Activated CD4-positive, CD25-positive, alpha-beta regulatory T cell treated with anti-CD3 and anti-CD28 coated beads, Interleukin-2, amount 50 U/mL, for 24 hours (primary cell): ENCODE measurements at places on chromosomes 3 and 15.

DNA sequence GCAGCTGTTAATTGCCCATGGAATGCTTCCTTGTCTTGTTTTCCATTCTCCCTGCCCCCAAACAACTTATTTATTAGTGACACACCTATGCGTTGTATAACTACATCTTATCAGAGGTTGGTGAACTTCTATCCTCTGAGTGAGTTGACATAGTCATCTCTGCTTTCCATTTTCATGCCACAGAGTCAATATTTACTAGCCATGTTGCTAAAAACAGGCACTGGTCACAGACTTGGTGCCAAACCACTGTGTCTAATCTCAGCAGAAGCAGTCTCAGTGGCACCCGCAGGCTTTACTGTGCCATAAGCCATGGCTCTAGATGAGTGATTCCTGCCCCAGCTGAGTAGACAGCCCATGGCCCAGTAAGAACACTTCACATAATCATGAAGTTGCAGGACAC is 26.5 kb downstream of the DAPK2 start:
- ATAC-seq, result no peak

- no peak for ATAC-seq
These were observed 18.1 kb downstream of the ZNF280D start for GRCh38 chr15:56715220-56715619.

GRCh38 chr3:164407111-164407510 is 671.2 kb downstream of the SI start:
- ATAC-seq, result no peak

DNA sequence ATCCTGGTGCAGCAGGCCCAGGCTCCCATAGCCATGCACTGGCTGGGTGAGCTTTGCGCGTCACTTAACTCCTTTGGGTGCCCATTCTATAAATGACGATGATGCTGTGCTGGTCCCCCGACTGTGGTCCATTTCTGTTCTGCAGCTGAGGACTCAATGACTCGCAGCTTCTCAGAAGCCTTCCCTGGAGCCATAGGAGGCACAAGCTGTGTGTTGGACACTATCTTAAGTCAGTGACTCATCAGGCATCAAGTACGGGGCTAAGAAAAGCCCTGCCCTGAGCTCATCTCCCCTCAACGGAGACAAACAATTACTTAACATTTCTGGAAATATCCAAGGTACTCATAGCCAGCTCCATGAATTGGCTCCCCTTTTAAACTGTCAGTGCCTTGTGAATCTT is 13.8 kb upstream of the MUSTN1 start:
- no peak for ATAC-seq

- ATAC-seq, result no peak
These were observed 85.1 kb downstream of the PDCD6IP start for GRCh38 chr3:33883538-33883950.

DNA sequence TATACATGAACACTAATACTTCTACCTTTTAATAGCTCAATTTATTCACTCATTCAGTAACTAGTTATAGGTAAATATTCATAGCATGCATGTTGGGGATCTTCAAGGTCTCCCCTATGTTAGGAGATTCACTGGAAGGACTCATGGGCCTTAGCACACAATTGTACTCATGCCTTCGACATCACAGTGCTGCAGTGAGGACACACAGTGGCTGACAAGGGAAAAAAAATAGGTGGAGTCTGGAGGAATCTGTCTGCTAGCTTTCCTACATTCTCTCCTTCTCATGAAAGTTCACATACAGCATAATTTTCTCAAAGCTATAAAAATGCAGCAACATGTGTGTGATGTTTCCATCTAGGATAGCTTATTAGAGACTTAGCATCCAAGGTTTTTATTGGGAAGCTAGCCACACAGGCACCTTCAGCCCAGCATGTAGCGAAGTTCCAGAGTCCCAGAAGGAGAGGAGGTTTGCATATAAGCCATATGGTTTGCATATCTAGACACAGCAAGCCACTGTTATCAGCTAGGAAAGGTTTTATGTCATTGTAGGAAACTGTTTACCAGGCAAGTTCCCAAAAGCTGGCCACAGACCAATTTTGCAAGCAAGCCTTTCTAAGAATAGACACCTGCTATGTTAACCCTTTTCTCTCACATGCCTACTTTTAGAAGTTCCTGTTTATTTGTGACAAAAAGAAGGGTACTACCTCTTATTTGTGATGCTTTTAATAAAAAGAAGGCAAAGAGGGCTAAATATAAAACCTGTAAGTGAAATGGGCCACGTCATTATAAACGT is 46.4 kb downstream of the MORC1 start:
- no peak for ATAC-seq

DNA sequence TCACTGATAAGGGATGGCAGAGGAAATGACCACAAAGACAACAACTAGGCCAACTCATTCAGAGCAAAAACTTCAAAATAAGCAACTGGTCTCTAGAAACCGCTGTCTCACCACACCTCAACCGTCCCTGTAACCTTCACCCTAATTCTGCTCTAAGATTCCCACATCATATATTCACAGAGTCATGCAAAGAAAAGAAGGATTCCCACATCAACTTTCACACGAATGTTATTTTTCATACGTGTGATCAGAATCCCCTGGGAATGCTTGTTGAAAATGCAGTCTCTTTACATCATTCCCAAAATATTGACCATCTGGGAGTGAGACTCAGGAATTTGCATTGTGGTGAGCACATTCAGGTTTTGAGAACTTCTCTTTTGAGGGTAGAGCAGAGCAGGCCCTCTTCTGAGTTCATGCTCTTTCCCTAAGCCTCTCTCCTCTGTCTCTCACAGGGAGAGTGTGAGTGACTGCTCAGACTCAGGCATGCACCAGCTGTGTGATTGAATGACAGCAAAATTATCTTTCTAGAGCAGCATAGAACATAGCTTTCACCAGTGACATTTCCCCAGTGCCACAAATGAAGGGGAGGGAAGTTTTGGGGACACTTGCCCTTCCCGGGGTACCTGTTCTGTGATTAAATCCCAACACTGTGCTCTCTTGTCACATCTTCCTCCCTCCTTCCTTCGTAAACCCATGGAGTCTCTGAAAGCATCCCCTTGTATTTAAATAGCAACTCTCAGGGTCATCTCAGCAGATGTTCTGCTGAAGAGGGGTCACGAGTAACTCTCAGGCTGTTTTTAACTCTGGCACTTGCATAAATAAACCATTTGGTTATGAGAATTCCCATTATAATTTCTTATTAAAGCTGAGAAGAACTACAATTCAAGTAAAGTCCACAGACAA is 170.9 kb downstream of the PLCL2 start:
- ATAC-seq, result no peak

DNA sequence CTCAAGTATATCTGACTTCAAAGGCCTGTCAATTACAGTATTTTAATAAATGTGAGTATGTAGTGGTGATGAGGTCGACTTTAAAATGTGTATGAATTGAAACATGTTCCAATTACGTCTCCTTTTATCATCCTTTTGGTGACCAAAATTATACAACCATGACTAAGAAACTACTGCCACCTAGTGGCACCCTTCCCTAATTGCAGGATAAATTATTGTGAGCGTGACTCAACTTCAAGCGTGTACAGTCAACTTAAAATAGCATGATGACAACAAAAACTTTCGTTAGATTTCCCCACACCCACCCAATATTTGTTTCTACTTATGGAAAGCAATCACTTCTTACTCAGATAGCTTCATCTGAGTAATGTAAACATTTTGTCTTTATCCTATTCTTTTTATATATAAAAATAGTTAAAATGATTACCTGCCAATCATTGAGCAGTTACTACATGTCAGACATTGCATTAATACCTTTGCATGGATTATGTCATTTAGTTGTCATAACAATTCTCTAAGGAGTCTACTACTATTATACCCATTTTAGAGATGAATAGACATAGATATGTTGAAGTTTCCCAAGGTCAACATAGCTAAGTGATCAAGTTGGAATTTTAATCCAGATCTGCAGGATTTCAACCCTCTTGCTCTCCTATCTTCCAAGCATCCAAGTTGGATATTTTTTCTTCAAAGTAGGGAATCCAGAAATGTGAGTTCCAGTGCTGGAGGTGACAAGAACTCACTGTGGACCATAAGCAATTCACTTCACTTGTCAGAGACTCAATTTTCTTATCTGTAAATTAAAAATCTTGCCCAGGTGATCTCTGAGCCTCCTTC is 106.0 kb downstream of the MEX3B start:
- ATAC-seq, result no peak

DNA sequence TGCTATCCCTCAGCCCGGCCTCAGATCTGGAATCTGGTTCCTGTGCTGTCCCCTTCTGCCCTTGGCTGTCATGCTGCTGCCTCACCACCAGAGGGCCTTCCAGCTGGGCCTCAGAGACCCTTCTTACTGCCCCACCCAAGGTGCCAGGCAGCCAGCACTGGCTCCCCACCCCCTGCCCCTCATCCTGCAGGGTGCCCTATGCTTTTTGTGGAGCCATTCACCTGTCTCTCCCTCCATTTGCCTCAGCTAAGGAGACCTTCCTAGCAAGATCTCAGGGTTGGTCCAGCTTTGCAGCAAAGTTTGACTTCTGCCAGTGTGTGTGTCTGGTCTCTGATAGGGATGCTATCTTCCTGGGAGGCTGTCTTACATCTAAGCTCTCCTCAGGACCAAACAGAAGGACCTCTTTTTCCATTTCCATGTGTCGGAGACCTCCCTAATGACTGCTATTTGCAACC is 1.9 kb upstream of the VWA5B2 start:
- ATAC-seq, result peak; percentile 25

DNA sequence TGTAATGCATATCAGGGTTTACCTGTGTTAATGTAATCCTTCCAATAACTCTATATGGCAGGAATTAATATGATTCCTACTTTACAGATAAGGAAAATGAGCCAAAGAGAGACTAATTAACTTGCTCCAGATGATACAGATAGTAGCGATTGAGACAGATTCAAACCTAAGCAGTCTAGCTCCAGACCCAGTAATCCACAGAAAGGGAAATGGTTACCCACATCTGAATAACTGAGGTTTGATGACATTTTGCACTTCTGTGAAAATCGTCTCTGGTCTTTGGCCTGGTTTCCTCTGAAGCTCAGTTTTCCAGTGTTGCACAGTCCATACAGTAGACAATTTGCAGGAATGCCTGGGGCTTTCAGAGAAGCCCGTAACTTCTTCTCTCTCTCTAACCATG is 177.1 kb upstream of the UMPS start:
- no peak for ATAC-seq

DNA sequence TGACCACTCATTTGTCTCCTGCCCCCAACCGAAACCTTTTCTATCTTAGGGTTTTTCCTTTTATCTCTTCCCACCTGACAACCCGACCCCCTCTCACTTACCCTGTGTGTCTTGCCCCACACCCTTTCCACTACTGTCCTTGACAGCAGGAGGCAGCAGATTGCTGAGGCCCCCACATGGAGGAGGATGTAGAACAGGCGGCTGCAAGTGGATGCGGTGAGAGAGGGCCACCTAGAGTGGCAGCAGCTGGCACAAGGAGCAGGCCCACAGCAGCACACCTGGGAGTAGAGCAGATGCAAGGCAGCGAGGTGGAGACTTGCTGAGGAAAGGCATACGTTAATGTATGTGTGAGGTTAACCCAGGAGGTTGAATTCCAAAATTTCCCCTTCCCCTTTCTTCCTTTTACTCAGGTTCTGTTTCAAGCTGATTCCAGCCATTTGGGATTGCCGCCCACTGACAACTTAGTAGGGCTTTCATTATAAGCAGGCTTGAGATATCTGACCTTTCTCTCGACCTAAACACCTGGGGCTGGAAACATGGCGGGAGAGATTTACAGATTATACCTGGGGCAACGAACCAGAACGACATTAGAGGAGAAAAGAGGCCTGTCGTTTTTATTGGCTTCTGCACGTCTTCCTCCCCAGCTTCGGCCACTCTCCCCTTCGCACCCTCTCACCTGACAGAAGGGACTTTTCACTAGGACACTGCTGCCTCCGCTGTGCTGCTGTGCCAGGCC is 643 bp downstream of the SERINC4 start:
- ATAC-seq, result no peak

DNA sequence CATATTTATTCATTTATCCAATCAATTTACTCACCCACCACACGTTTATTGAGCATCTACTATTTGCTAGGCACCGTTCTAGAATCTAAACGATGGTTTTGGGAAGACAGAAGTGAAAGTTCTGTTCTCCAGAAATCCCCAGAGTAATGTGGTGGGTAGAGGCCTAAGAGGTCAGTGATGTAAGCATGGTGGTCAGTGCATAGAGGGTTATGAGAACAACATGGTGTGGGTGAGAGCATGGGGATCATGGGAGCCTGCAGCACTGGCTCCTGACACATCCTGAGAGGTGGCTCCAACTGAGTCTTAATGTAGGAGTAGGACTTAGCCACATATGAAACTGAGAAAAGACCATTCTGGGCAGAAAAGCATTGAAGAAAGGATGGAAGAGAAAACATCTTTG is 85.3 kb upstream of the TNFAIP8L3 start:
- no peak for ATAC-seq

DNA sequence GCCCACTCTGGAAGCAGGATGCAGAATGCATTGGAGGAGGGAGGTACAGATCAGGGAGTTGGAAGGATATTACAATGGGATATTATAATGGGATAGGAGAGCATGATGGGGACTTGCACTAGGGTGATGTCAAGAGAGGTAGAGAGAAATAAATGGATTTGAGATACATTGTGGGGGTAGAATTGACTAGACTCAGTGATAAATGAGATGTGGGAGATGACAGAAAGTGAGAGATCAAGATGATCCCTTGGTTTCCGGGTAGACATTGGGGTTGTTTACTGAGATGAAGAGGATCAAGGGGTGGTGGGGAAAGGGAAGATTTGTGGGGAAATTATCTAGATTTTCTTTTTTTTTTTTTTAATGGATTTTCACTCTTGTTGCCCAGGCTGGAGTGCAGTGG is 42.7 kb downstream of the BFSP2 start:
- peak; percentile 30 for ATAC-seq

- ATAC-seq, result no peak
These were observed 880.1 kb downstream of the PDCD6IP start for GRCh38 chr3:34678575-34678974.

- no peak for ATAC-seq
These were observed 147.2 kb downstream of the STAG1 start for GRCh38 chr3:136604961-136605360.

DNA sequence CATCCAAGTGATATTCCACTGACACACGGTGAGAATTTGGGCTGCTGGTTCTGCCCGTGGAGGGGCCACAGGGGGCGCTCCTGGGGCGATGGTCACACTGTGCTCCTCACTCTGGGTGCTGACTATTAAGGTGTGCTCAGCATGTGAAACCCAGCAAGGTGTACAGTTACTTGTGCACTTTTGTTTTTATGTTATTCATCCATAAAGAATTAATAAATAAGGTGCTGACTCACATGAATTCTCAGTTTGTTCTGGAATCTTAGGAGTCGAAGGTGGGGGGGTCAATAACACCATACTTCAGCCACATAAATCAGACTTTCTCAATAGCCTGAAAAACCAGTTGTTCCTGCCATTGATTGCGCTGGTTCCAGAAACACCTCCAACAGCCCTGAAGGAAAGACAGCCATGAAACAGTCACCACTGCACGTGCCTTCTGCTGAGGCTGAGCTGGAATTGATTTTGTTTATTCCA is 53.5 kb upstream of the SPATA12 start:
- no peak for ATAC-seq

GRCh38 chr3:175193815-175194518 is 334.8 kb downstream of the NAALADL2 start:
- no peak for ATAC-seq
